ENCODE measurements at places on chromosomes 1 and 21. TPM values are rescaled to one million over a fixed set of nuclear protein-coding genes. Genes with fewer than 3 reads are reported as not detected.

- no peak for DNase-seq
Observed at GRCh38 chr1:27350663-27351540, 9.1 kb downstream of the SYTL1 start.

The DRAXIN gene
- total RNA-seq, result not detected

DNA sequence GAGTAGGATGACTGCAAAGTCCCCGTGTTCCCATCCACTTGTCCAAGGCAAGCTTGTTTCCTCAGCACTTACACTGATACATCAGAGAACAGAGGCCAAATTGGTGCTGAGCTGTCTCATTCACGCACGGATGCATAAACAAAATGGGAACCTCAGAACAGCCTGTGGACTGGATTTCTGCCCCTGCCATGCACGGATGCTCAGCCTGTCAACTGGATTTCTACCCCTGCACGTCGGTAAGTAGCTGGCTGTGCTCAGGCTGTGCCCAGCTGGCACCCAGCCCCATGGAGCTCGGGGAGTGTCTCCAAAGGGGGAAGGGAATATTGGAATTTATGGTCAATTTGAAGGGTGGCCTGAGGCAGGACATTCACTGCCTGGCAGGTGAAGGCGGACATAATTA lies 40.8 kb upstream of the TMPRSS2 start:
- DNase-seq, result no peak

GRCh38 chr1:209657140-209657879 lies 5.1 kb upstream of the LAMB3 start:
- no peak for DNase-seq

The TTC22 gene
- 0.36 TPM for total RNA-seq

DNA sequence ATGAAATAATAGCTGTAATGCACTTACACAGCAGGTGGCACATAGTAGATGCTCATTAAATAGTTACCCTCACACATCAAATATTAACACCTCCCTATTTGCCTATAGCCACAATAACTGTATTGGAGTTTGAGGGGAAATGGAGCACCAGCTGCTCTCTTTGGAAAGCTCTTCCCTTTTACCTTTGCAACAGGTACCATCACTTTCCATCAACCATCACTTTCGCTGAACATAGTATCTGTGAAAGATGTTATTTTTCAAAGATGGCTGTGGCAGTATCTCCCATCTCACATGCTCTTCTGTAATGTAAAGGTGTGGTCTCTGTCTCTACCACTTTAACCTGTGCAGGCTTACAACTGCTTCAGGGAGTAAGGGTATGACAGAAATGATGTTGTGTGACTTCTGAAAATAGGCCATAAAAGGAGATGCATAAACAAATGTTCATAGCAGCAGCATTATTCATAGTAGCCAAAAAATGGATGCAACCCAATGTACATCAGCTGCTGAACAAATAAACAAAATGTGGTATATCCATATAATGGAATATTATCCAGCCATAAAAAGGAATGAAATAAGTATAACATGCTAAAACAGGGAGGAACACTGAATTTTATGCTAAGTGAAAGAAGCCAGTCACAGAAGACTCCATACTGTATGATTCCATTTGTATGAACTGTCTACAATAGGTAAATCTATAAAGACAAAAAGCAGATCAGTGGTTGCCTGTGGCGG lies 288.3 kb downstream of the AKT3 start:
- no peak for DNase-seq

DNA sequence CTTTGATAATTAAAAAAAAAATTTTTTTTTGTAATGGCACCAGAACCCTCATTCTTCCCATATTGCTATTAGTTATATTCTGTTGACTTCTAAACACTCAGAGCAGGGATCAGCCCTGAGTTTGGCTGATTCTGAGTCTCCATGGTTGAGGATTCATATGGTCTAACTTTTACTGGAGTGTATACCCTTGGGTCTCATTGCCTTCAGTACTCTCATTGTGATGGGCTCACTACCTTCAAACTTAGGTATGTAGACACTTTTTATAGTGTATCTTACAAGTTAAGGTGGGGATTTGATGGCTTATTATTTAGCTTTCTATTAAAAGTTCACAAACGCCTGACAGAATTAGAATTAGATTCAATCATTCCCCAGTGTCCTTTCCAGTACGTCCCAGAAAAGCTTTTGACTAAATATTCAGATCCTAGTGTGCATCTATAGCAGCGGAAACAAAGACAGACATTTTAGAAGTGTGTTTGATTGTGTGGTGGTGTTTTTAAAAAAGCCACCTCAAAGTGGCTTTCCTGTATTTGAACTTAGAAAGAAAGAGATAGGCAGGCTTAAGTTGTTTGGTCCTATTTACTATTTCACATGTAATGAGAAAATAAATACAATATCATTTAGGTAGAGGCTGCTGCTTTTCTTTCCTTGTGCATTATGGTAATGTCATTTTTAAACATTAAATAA lies 1.4 kb downstream of the MACF1 start:
- DNase-seq, result no peak

DNA sequence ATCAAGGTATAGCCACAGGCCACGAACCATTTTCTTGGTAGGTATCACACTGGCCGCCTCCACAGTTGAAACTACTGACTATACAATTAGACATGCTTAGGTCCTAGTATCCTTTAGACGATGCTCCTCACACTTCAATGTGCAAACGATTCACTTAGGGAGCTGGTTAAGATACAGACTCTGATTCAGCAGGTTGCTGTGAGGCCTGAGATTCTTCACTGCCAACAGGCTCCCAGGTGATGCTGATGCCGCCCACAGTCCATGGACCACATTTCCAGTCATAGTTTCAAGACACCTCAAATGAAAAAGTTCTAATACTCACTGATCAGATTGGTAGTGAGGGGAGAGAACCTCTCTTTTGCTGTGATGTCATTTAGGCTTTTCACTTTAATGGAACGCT lies 6.8 kb downstream of the ATP5PO start:
- no peak for DNase-seq

DNA sequence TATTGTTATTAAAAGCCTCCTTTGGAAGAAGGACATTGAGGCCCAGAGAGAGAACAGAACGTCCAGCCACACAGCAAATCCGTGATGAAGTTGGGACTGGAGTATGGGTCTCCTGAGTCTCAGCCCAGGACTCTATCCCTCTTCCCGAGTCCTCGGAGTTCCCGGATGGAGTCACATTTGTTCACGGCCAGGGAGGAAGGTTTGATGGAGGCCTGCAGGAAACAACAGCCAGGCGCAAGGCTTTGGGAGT lies 357 bp upstream of the TXLNA start:
- no peak for DNase-seq

Data from sciatic nerve (tissue), 2 donors.